ENCODE measurements at places on chromosomes 16 and 17.
A peak's percentile ranks its signal among the peaks of the same experiment; 100 is the strongest.

DNA sequence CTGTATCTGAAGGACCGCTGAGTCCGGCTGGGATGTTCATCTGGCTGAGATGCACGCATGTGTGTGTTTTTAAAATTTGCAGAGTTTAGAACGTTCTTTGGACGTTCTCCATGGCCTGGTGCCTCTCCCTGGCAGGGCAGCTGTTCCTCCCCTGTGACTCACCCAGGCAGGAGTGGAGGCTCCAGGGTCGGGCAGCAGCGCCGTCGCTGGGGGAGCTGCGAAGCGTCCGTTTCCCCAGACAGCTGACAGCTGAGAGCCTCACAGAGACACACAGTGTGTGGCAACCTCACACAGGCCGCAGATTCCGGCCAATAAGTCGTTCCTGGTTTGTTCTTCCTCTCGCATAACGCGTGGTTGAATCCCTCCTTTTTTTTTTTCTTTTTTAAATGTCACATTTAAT is 80.6 kb downstream of the OR1D5 start:
- peak; percentile 18 for DNase-seq

DNA sequence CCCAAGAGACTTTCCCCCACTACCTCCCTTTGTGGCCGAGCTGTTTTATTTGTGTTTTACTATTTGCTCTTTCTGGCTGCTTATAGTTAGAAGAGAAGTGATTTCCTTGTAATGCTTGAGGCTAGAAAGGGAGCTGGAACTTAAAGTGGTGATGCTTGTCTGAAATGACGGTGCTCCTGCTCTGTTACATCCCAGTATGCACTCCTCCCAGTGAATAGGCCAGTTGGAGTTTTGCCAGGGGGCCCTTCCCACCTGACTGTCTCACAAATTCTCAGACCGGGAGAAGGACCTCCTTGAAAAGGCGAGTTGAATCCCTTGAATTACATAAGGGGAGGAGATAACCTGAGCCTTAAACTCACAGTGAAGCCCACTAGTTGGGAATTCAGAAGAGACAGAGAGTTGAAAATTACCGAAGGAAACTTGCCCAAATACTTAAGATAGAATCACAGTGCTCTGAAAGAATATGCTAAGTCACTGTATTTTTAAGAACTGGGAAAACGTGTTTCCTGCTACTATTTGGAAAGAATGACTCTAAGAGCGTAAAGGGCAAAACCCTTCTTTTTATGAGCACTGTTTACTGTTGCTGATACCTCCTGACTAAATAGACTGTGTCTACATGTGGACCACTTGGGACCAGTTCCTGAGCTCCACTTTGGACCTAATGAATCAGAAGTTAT is 84.7 kb upstream of the CLEC3A start:
- no peak for DNase-seq

GRCh38 chr16:15457958-15458357 is 23.6 kb downstream of the BMERB1 start:
- no peak for DNase-seq

GRCh38 chr16:82510789-82511305 is 115.9 kb upstream of the CDH13 start:
- no peak for DNase-seq

DNA sequence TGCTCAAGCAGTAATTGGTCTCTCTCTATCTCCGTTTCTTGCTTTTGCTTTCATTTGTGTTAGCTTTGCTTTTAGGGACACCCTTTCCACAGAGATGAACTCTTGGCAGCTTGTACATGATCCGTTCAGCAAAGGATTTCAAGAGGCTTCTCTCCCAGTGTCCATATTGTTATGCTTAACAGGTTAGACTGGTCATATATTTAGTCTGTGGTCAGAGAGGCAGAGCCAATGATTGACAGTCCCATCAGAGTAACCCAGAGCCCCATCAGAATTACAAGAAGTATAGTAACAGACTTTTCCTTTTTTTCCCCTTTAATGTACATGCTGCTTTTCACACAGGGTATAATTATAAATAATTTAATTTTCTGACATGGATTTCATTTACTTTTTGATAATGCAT is 34.4 kb downstream of the GDPD1 start:
- DNase-seq = no peak

DNA sequence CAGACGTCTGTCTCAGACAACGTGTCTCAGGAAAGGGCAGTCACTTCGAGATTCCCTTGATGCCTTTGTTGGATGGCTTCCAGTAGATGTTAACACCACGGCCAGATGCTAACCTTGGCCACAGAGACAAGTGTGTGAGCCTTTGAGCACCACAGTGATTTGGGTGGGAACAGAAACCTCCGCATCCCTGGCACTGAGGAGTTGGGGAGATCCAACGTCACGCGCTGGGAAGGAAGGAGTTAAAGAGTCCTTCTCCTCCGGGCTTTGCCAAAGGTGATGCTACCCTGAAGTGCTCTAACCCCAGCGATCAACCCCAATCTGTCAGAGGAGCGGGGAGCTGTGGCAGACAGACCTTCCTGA is 3.0 kb upstream of the ABR start:
- no peak for DNase-seq

- DNase-seq = no peak
Measured at GRCh38 chr17:33233811-33234177, 59.3 kb downstream of the ASIC2 start.

GRCh38 chr16:83785455-83785854 is 22.3 kb upstream of the HSBP1 start:
- no peak for DNase-seq

GRCh38 chr17:7634384-7634783 is 4.4 kb downstream of the SHBG start:
- DNase-seq = peak; percentile 37

All from fibroblast of skin of right quadriceps (primary cell).